ENCODE measurements at places on chromosomes 3 and 15.

DNA sequence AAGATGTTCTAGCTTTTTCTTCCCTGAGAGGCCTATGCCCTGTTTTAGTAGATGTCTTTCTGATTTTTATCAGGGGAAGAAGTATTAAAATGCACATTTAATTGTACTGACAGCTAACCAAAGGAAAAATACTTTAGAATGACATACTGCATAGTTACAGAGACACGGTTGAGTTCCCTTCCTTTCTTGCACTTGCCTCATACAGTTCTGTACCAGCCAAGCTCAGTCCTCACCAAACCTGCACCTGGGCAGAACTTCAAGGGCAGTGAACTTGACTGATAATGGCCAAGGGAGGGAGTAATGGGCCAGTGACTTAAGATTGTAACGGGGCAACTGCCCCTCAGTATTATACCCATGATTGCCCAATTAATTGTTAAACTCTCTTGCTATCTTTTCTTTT lies 34.1 kb upstream of the RASGRP1 start:
- peak; percentile 12 for DNase-seq

- DNase-seq: no peak
Observed at GRCh38 chr3:106711650-106712049, 665.6 kb upstream of the CCDC54 start.

GRCh38 chr3:46693892-46694226 lies 380 bp upstream of the ALS2CL start:
- peak; percentile 31 for DNase-seq

- DNase-seq: no peak
Observed at GRCh38 chr3:69090021-69090420, 5.3 kb downstream of the ARL6IP5 start.

DNA sequence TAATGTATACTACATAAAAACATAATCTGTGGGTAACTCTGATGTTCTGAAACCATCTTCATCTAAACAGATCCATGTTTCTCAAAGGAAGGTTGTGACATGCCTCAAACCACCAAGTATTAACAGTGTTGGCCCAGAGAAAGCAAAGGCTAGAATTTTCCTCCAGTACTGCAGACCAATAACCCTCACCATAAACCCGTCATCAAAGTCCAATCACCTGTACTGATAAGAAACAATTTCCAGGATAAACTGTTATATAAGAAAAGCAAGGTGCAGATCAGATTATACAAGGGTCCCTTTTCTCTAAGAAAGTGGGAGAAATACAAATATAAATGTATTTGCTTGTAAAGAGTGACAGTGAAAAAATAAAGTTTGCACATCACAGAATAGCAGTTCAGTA lies 32.3 kb downstream of the TBC1D2B start:
- DNase-seq: no peak

GRCh38 chr3:49132437-49133225 lies at the start of gene LAMB2:
Gene LAMB2 (minus strand): TSS chr3:49133050. CDS start chr3:49132867, 183 bp downstream.
- no peak for DNase-seq

DNA sequence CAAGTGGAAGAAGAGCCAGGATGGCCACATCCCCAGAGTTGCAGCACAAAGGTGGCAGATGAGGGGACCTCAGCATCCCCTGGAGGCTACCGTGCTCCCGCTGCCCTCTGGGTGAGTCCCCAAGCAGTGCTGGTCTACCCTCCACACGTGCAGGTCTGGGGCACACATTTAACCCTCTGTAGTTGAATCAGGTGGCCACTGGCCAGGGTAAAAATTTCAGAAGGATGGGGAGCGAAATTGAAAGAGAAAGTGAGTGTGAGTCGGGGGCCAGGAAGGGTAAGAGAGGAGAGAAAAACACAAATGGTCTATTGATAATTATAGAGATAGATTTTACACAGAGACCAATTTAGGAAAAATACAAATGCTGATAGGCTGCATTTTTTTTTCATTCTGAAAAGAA lies 139.5 kb upstream of the EIF1B start:
- no peak for DNase-seq

- no peak for DNase-seq
Observed at GRCh38 chr3:49638445-49638844, 35.7 kb upstream of the APEH start.

DNA sequence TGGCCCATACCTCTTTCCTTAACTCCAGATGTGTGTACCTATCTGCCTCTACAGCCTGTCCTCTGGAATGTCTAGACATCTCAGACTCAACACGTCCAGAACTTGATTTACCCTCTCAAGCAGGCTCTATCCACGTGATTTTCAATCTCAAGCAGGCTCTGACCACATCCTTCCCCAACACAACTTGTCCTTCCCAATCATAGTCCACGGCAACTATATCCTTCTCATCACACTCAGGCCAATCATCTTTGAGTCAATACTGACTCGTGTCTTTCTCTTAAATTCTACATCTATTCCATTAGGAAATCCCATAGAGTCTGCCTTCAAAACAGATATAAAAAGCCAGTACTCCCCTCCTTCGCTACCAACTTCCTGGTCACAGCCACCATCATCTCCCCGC lies 70.4 kb downstream of the FOXP1 start:
- DNase-seq: no peak

DNA sequence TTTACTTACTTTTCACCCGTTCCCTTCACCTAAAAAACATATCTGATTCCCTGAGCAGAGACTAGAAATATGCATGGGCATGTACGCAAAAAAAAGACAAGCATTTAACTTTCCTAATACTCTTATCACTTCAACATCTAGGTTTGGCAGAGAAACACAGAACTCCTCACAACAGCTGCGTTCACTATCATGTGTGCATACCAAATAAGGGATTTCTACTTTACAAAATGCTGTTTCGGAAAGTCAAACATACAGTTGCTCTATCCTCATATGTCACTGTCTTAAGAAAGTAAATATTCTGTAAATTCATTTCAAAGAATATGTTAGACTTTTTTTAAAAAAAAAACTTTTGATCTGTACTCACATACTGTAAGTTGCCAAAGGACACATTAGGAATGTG lies 65.1 kb upstream of the CBLB start:
- DNase-seq: no peak

GRCh38 chr15:63088533-63089245 lies 33.0 kb upstream of the LACTB start:
- DNase-seq: no peak

GRCh38 chr15:82646250-82647044 lies 716 bp downstream of the CPEB1 start:
- DNase-seq: no peak

All from germinal center (tissue), 1 donor.